ENCODE measurements at places on chromosomes 4 and X. TPM values are rescaled to one million over a fixed set of nuclear protein-coding genes. Genes with fewer than 3 reads are reported as not detected.

RIPPLY1 gene
- total RNA-seq = not detected

SHISA3 gene
- total RNA-seq = not detected

SPANXA2 gene
- not detected for total RNA-seq

GATA1 gene
- not detected for total RNA-seq

TLR3 gene
- total RNA-seq = 4.3 TPM

RAB41 gene
- total RNA-seq = not detected

HELT gene
- not detected for total RNA-seq

GPAT3 gene
- total RNA-seq = 2.4 TPM

DCHS2 gene
- under 0.01 TPM for total RNA-seq

CDKL2 gene
- total RNA-seq = 0.79 TPM
